EL (cell line): ENCODE measurements at places on chromosomes 3 and 15.

DNA sequence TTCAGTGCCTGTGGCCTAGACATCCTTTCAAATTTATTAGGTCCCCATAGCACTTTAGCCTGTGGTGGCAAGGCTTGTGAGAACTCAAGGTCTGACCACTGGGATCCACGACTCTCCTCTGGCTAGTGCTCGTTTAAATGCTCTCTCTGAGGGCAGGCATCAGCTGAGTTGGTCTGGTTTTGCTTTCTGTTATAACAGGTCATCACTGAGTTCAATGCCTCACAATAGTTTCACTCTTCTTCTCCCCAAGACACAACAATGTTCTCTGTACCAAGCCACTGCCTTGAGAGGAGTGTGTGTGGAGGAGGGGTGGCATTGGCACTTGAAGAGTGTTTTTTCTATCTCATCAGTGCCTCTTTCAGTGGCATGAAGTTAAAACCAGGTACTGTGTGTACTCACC, 7.6 kb downstream of the OR5K4 start:
- no peak for DNase-seq

GRCh38 chr3:135558150-135558783, 407.3 kb upstream of the PPP2R3A start:
- no peak for DNase-seq

DNA sequence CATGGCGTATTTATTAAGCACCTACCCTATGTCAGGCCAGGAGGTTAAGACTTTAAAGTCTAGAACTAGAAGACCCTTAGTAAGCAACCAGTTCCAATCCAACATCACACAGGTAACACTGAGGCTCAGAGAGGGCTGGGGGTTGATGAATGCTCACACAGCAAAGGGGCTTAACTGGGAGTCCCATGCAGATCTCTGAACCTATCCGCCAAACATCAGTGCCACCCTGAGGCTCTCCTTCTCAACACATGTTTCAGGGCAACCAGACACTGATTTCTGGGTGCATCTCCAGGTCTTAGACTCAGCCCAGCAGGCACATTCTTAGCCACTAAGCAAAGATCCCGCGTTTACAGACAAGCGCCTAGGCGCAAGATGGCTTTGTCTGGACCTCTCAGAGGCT, 92.0 kb upstream of the SLC6A11 start:
- no peak for DNase-seq

GRCh38 chr3:29349049-29349448, 68.2 kb downstream of the RBMS3 start:
- DNase-seq = no peak

- DNase-seq = no peak
These were observed 58.6 kb upstream of the TPM1 start for GRCh38 chr15:62983956-62984355.

DNA sequence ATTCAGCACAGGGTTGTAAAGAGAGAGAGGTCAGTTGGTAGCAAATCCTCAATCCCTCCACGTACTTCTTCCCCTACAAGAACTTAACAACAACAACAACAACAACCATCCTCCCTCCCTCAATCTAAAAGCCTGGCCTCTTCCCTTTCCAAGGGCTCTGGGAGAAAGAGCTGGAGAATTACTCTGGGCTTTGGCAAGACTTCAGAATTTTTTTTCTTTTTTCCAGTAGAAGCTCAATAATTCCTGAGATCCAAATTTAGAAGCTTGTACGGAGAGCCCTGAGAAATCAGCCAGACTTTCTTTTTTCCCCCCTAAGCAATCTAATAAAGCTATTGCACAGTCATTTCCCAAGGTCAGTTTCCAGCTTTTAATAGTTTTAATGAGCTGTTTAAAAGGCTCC, 95.8 kb upstream of the CACNA2D3 start:
- no peak for DNase-seq

DNA sequence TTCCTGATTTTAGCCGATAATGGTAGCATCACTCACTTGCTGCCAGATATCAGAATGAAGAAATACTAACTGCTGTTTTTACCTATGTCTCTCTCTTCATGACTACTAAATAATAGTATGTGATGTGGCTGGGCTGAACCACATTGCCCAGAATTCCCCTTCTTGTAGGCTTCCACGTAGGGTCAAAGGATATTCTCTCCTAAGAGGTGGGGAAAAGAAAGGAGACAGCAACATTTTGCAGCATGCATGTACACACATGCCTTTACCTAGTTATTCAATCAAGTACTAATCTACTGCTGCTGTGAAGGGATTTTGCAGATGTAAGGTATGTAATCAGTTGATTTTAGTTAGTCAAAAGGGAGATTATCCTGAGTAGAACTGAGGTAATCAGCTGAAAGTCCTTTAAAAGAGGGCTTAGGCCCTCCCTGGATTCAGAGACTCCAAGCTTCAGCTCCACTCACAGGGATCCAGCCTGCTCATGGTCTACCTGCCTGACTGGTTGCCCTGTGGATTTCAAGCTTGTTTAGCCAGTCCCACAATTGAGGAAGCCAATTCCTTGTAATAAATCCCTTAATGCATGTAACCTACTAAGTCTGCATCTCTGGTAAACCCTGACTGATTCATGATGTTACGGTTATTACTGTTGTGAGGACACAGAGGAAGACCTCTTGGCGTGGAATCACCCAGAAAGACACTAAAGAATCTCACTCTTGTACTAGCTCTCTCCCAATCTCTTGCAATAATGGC, 20.4 kb downstream of the PLD1 start:
- DNase-seq = no peak

- no peak for DNase-seq
These were observed 44.8 kb upstream of the NTRK3 start for GRCh38 chr15:88301311-88301710.

DNA sequence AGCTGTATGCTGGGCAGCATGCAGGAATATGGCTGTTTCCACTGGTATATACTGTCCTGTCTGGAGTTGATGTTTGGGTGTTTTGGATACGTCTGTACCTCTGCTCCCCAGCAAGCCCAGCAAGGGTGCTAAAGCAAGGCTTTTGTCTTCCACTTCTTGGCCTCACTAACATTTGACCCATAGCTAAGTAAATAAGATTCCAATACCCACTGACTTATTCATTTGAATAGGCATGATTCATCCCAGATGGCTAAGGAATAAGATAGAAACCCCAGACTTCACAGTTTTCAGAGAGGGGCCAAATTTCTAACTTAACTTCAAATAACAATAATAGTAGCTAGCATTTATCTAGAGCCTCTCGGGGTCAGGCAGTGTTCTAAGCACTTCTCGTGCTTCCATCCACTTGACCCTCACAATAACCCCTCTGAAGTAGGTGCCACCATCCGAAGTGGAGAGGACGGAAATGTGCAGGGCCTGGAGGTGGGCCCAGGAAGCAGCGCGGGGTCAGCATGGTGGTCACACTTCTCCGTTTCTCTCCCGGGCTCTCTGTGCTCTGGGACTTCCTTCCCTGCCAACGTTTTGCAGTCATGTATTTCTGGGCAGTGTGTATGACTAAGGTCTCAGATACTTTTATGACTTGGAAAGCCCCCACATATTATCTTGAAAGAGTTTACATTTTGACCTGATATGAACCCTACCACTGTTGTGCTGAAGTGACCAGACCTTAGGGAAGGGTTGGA, 39.3 kb downstream of the LRRK1 start:
- peak; percentile 89 for DNase-seq

DNA sequence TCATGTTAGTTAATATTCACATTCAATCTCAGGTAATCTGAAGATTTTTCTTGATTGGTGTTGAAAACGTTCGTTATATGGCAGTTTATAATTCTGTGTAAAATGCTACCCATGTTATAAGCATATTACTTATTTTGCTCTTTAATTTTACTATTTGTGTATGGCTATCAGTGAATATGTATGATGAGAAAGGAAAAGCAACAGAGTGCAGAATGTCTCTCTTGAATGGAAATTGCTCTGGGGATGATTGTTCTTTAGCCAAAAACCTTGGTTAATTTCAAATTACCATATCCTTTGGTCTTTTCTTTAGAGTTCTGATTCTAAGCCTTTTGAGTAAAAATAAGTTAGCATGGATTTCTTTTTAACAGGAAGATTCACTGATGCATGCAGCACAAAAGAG, 2.5 kb downstream of the SERPINI1 start:
- no peak for DNase-seq

- DNase-seq = no peak
These were observed 134.2 kb downstream of the VGLL3 start for GRCh38 chr3:86856711-86857110.

GRCh38 chr3:182629521-182629920, 163.8 kb upstream of the ATP11B start:
- no peak for DNase-seq

- no peak for DNase-seq
These were observed 19.7 kb downstream of the GABPB1 start for GRCh38 chr15:50335251-50335650.

GRCh38 chr3:188439080-188439479, 285.1 kb downstream of the LPP start:
- no peak for DNase-seq

- DNase-seq = peak; percentile 83
These were observed 611 bp upstream of the LINGO1 start for GRCh38 chr15:77633134-77633912.

DNA sequence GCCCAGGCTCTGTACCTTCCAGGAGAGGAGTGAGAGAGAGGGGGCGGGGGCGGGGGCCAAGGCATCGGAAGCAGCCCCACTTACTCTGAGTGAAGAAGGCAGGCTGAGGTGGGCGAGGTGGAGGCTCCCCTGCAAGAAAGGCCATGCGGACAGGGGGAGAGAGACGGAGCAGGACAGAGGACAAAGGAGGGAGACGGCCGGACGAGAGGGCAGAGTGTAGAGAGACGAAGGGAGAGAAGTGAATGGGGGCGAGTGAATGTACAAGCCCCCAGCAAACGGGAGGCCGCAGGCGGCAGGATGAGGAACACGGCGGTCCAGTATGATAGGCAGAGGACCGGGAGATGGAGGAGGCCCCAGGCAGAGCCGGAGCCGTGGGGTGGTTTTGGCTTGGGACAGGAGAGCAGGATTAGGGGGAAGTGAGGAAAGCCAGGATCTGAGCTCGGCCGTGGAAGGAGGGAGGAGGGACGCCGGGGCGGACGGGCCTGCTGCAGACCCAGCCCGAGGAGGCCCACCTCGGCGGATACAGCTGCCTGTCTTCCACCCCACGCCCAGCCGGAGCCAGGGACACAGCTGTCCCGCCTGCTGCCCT, 38.8 kb downstream of the TNK2 start:
- DNase-seq = no peak

GRCh38 chr3:73074781-73075180, 13.3 kb downstream of the EBLN2 start:
- no peak for DNase-seq

DNA sequence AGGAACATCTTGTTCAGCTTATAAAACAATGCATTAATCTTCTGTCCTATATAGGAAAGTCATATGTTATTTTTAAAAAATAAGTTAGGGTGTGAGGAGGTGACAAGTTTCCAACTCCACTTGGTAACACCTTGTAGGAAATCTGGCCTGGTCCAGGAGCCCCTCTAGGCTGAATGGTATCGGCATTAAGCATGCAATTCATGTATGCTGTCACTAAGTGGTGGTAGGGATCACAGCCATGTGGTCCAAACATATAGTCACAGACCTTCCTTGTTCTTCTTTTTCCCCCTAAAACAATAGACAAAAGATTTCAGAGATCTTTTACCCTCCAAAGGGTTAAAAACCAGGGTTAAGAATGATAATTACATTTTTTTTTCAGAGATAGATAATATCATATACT, 4.2 kb upstream of the APBA2 start:
- no peak for DNase-seq

GRCh38 chr3:66493458-66494099, 7.2 kb downstream of the LRIG1 start:
- DNase-seq = no peak

DNA sequence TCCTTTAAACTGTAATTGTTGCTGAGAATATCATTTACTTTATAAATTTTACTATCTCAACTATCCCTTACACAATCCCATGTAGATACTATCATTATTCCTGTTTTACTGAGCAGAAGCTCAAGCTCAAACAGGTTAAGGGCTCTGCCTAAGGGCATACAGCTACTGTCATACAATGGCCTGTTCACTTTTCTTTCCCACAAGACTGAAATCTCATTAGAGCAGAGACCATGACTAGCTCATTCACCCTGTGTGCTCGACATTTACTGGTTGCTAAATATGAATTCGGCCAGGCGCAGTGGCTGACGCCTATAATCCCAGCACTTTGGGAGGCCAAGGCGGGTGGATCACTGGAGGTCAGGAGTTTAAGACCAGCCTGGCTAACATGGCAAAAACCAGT, 1.6 kb upstream of the MESP2 start:
- DNase-seq = no peak

GRCh38 chr15:78811124-78811824, at the start of gene ADAMTS7:
Gene ADAMTS7 (minus strand): TSS chr15:78811464. CDS start chr15:78811220, 244 bp downstream.
- DNase-seq = peak; percentile 79

GRCh38 chr15:65914981-65915925, 46.0 kb downstream of the RAB11A start:
- no peak for DNase-seq

GRCh38 chr3:73668391-73668790, 43.6 kb upstream of the PDZRN3 start:
- DNase-seq = no peak

DNA sequence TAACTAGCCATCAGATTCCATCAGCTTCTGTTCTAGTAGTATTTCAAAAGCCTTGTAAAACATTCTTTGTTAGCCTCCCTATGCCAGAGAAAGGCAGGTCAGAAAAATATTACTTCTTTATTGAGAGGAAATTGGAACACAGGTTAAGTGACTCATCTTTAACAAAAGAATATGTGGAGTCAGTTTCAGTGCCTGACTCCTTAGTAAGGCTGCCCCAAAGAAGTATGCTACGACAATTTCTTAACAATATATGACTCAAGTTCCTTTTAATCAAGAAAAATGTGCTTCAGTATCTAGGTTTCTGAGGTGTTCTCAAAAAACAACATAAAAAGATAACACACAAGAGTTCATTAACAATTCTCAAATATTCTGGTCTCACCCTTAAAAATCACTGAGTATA, 139.2 kb downstream of the VPS13C start:
- no peak for DNase-seq

DNA sequence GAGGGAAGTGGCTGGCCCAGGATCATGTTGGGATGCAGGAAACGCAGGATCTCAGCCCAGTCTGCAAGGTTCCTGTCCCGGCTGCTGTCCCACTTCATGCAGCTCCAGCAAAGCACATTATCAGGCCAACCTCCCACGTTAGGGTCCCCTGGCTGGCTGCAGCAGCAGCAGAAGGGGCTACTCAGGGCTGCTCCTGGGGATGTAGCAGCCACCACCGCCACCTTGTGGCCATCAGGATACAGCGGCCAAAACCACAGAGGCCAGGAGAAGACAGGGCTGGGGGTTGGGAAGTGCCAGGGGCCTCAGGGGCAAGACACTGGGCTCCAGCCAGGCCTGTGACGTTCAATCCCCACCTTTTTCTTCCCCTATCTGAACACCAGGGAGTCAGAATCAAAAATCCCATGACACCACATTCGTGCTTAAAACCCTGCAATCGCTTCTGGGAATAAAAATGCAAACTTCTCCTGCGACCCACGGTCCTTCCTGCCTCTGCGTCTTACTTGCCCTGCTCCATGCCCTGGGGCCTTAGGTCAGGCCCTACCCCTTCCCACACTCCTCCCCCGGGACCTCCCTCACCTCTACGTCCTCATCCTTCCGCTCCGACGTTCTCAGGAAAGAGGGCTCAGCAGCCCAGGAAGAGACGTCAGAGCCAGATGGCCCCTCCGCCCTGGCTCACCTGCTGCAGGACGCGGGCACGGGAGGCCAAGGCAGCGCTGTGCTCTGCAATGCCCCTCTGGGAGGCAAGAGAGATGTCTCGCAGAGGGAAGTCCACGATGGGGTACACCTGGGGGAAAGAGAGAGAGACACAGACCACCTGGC, 21.5 kb downstream of the SSUH2 start:
- DNase-seq = peak; percentile 68

GRCh38 chr3:149013726-149014125, 22.4 kb downstream of the GYG1 start:
- no peak for DNase-seq
